Astrocyte (in vitro differentiated cells and primary cell): ENCODE measurements at places on chromosomes 6 and 20. TPM values are rescaled to one million over a fixed set of nuclear protein-coding genes. Genes with fewer than 3 reads are reported as not detected.

SLPI gene
- 0.41 TPM in 1 of 2 replicates, not detected in the other for total RNA-seq

- DNase-seq: no peak
- no peak overlapping the region for H3K4me3 ChIP-seq
- H3K36me3 ChIP-seq: no peaks in the 10 kb centered on the region
- no peaks in the 10 kb centered on the region for H3K27me3 ChIP-seq
- H3K27ac ChIP-seq: no peak overlapping the region
Observed at GRCh38 chr20:14062171-14062570, 66.9 kb downstream of the MACROD2 start.

- DNase-seq: no peak
- H3K36me3 ChIP-seq: no peaks in the 10 kb centered on the region
- H3K4me3 ChIP-seq: no peak overlapping the region
- no peaks in the 10 kb centered on the region for H3K27me3 ChIP-seq
- H3K27ac ChIP-seq: no peak overlapping the region
Observed at GRCh38 chr20:51592564-51592963, 50.0 kb upstream of the NFATC2 start.

DNA sequence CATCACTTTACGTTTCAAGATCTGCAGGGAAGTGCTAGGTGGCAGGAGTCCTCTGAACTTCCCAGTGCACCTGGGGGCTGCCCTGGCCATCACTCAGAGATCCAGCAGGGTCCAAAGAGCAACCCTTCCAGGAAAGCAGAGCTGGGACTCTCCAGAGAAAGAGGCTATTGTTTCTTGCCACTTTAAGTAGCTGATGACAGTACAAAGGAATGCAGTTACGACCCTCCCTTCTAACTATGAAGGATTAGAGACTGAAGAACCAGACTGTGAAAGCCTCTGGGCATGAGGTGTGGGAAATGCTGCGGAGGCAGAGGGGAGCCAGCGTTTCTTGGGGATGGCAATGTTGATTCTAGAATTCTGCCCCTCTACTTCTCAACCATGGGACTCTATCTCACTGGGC lies 189.1 kb upstream of the SUPT3H start:
- peak; percentile 88 for DNase-seq
- no peak overlapping the region for H3K4me3 ChIP-seq
- H3K27me3 ChIP-seq: no peaks in the 10 kb centered on the region
- peak overlapping the region; percentile 24 for H3K27ac ChIP-seq

- H3K27ac ChIP-seq: no peak overlapping the region
- H3K36me3 ChIP-seq: no peaks in the 10 kb centered on the region
- DNase-seq: no peak
- no peaks in the 10 kb centered on the region for H3K27me3 ChIP-seq
- H3K4me1 ChIP-seq: no peaks in the 10 kb centered on the region
Observed at GRCh38 chr6:55955684-55956083, 80.3 kb upstream of the BMP5 start.

DNA sequence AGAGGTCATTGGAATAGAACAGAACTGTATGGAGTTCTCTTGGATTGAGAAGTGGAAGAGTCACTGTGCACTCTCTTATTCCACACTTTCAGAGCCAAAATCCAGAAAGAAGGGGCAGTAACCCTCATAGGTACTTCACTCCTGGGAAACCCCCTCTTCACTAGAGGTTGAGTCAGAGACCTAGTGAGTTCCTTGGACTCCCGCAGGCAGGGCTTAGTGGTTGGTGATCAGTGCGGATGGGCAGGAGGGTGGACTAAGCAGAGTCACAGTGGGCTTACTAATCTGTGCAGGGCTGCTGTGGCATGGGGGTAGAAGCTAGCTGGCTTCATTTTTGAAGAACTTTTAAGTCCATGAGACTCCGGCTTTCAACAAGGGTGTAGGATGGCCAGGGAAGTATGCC lies 95.0 kb upstream of the MLN start:
- H3K4me3 ChIP-seq: no peak overlapping the region
- no peak overlapping the region for H3K27ac ChIP-seq
- no peaks in the 10 kb centered on the region for H3K4me1 ChIP-seq

- no peaks in the 10 kb centered on the region for H3K27me3 ChIP-seq
- no peak overlapping the region for H3K4me3 ChIP-seq
- H3K27ac ChIP-seq: no peak overlapping the region
Observed at GRCh38 chr6:11009353-11009752, 34.8 kb downstream of the ELOVL2 start.

DNA sequence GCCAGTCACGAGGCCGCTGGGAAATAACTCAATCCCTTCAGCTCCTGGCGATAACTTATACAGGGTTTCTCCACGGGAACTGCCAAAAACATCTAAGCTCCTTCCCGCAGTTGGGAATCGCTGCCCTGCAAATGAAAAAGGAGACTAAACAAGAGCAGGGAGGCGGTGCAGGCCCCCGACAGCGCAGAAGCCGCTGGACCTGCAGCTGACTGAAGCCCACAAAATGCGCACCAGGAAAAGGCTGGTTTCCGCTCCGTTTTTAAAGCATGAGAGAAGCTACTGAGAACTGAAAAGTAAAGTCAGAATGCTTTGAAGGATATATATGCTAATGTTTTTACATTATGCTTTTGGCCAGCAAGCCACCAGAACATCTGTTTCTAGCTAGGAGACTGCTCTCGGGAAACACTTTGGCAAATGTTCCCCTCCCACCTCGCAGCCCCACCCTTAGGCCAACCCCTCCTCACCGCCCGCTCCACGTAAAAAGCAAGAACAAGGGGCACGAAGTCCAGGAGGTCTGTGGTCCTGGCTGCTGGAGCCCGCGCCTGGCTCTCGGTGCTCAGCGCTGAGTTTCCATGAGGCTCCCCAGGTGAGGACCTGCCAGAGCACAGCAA lies 90.5 kb downstream of the SOD2 start:
- H3K27ac ChIP-seq: no peak overlapping the region
- no peak overlapping the region for H3K4me3 ChIP-seq
- DNase-seq: no peak
- no peaks in the 10 kb centered on the region for H3K36me3 ChIP-seq
- no peaks in the 10 kb centered on the region for H3K4me1 ChIP-seq

GRCh38 chr6:157034436-157035230 lies 257.5 kb downstream of the ARID1B start:
- no peak overlapping the region for H3K4me3 ChIP-seq
- H3K27ac ChIP-seq: no peak overlapping the region
- H3K36me3 ChIP-seq: no peaks in the 10 kb centered on the region
- DNase-seq: peak; percentile 53
- no peaks in the 10 kb centered on the region for H3K27me3 ChIP-seq

DNA sequence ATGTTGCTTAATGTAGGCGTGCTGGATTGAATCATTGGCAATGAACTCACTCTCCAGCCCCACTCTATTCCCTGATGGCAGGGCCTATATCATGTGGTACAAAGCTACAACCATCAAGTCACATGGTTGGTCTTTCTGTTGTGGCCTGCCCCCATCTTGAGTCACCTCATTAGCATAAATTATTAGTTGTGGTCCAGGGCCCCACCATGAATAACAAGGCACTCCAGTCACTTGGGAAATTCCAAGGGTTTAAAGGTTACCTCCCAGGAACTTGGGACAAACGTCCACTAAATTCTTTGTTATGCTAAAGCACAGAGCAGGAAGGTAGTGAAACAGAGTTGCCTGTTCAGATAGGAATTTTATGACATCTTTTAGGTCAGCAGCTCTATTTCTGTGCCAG lies 193.7 kb downstream of the SLC35F1 start:
- H3K27me3 ChIP-seq: no peaks in the 10 kb centered on the region
- peak overlapping the region; percentile 85 for H3K27ac ChIP-seq
- no peak overlapping the region for H3K4me3 ChIP-seq
- peaks cover 14% of the 10 kb centered on the region for H3K4me1 ChIP-seq

PDYN gene
- not detected in 2 replicates for total RNA-seq

DNA sequence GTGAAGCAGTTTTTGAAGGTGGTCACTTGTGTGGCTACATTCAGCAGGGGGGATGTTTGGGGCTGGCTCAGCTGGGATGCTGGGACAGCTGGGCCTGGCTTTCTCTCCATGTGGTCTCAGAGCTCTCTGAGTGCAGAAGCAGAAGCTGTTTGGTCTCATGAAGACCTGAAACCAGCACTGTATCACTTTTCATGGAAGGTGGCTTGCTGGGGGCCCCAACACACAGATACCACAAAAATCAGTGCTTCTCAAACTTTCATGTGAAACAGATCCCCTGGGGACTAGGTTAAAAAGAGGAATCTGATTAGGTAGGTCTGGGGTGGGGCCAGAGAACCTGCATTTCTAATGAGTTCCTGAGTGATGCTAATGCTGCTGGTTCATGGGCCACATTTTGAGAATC lies 347.3 kb downstream of the DHX35 start:
- DNase-seq: no peak
- no peaks in the 10 kb centered on the region for H3K4me1 ChIP-seq
- no peak overlapping the region for H3K27ac ChIP-seq

- no peaks in the 10 kb centered on the region for H3K36me3 ChIP-seq
- H3K27me3 ChIP-seq: no peaks in the 10 kb centered on the region
- DNase-seq: no peak
Observed at GRCh38 chr20:50654904-50655303, 36.4 kb downstream of the RIPOR3 start.

GRCh38 chr20:25199473-25200260 lies 4.2 kb downstream of the ENTPD6 start:
- no peaks in the 10 kb centered on the region for H3K36me3 ChIP-seq
- no peak overlapping the region for H3K4me3 ChIP-seq
- peaks cover 9% of the 10 kb centered on the region for H3K4me1 ChIP-seq
- H3K27ac ChIP-seq: no peak overlapping the region

DNA sequence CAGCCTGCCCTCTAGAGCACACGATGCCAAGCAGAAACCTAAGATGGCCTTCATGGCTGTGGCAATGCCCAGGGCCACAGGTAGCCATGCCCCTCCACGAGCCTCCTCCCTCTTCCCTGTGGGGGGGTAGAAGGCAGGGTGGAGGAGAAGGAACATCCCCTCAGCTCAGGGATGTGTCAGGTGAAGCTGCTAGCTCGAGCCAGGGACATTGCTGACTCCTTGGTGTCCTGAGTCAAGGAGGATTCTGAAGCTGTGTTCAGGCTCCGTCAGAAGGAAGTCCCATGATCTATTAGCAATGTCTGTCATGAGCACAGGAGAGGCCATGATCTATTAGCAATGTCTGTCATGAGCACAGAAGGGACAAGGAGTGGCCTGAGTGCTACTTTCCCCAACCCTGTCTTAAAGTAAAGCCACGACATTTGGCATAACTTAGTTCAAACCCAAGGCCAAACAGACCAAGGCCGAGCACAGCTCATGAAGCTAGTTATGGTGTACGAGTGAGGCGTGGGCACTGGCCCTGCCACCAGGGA lies 87.8 kb downstream of the BMP7 start:
- no peaks in the 10 kb centered on the region for H3K4me1 ChIP-seq
- no peak for DNase-seq
- no peaks in the 10 kb centered on the region for H3K36me3 ChIP-seq
- peaks cover 2% of the 10 kb centered on the region for H3K27me3 ChIP-seq
